ENCODE measurements at places on chromosomes 11 and 22. TPM values are rescaled to one million over a fixed set of nuclear protein-coding genes. Genes with fewer than 3 reads are reported as not detected.

DNA sequence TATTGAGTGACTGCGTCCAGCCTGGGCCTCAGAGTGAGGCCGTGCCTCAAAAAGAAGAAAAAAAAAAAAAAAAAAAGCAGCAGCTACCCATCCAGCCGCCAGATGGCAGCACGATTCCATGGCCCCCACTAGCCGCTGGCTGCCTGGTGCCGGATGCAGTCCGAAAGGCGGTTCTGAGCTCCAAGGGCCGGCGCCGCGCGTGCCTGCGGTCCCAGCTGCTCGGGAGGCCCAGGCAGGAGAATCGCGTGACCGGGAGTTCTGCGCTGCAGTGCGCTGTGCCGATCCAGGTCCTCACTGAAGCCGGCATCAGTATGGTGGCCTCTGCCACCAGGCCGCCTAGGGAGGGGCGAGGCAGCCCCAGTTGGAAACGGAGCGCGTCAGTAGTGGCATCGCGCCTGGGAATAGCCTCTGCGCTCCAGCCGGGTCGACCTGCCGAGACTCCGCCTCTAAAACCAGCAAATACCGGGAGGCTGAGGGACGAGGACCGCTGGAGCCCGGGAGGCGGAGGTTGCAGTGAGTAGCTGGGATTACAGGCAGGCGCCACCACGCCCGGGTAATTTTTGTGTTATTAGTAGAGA is 19.3 kb downstream of the SCARF2 start:
- H3K27ac ChIP-seq: no peak overlapping the region
- H3K27me3 ChIP-seq: peaks cover 1% of the 10 kb centered on the region
- H3K36me3 ChIP-seq: no peaks in the 10 kb centered on the region
- no peak for DNase-seq
- H3K4me1 ChIP-seq: no peaks in the 10 kb centered on the region

OR52H1 gene
- total RNA-seq: 1.6 TPM

- no peak for DNase-seq
- H3K4me1 ChIP-seq: peaks cover 12% of the 10 kb centered on the region
- no peak overlapping the region for H3K27ac ChIP-seq
- H3K4me3 ChIP-seq: no peak overlapping the region
- no peaks in the 10 kb centered on the region for H3K27me3 ChIP-seq
Measured at GRCh38 chr11:4464216-4465159, 15.4 kb downstream of the OR52K2 start.

GRCh38 chr11:21446939-21447590 is 745.8 kb upstream of the ANO5 start:
- H3K27ac ChIP-seq: no peak overlapping the region
- DNase-seq: no peak
- H3K4me3 ChIP-seq: no peak overlapping the region
- no peaks in the 10 kb centered on the region for H3K4me1 ChIP-seq
- no peaks in the 10 kb centered on the region for H3K27me3 ChIP-seq

DNA sequence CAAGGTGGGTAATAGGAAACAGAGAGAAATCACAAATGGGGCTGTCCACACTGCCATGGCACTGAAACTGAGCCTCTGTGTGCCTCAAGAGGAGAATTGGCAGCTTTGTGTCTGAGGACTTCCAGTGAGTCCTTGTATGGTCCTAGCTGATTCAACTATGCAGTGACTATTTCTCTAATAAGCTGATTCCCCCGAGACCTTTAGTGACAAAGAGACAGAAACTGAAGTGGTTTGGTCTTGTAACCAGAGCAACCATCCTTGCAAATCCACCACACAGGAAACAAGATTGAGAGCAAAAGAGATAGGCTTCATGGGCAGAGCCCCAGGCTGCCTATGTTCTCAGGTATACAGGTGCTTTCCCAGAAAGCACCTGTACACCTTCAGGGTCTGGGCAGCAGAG is 1038.5 kb downstream of the NTM start:
- H3K27ac ChIP-seq: no peak overlapping the region
- no peak overlapping the region for H3K4me3 ChIP-seq
- no peaks in the 10 kb centered on the region for H3K36me3 ChIP-seq
- H3K4me1 ChIP-seq: no peaks in the 10 kb centered on the region
- no peak for DNase-seq

DNA sequence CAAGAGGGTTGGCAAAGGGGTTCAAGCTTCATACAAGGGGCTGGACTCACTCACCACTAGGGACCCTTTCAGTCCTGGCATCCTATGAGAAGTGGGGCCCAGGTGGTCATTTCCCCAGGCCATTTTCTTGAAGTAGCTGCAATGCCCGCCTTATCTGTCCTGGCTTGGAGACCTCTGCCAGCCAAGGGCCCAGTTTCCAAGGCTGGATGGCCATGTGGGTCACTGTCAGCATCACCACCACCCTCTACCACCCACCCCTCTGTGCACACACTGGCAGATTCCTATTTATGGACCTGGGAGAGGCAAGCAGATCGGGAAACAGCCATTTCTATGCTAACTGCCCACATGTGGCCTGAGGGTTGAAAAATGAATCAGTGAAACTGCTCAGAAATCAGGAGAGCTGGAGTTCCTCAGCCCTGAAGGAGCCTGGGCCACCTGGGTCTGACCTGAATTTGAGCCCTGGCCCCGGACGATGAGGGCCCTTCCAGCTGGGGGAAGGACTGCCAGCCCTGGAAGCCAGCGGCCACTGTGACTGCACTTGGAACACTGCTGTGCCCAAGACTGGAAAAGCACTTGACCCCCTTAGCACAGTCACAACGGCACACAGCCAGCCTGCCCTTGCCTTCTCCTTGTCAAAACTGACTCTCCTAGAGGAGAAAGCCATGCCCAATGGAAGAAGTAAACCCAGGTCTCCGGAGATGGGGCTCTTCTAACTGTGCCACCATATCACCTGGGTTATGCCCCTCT is 442.2 kb downstream of the BUD13 start:
- H3K4me1 ChIP-seq: no peaks in the 10 kb centered on the region
- DNase-seq: no peak
- no peaks in the 10 kb centered on the region for H3K36me3 ChIP-seq
- H3K27ac ChIP-seq: no peak overlapping the region
- H3K4me3 ChIP-seq: no peak overlapping the region
- H3K27me3 ChIP-seq: peaks cover 60% of the 10 kb centered on the region

CCDC89 gene
- 1.3 TPM for total RNA-seq

DNA sequence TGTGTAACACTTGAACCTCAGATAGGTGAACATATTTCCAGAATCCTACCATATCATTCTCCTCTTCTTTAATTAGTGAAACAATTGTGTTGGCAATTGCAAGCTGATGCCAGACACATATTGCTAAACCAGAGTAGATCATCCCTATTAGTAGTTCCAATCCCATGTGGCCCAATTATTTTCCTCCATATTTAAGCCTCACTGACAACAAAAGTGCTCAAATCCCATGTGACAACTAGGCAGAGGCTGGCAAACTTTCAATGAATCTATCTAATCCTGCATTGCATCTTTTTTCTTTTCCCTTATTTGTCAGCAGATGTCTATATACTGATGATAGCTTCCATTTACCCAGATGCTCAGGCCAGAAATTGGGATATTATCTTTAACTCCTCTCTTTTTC is 90.4 kb downstream of the GRIA4 start:
- DNase-seq: no peak
- no peak overlapping the region for H3K27ac ChIP-seq
- no peak overlapping the region for H3K4me3 ChIP-seq
- H3K27me3 ChIP-seq: no peaks in the 10 kb centered on the region
- peaks cover 9% of the 10 kb centered on the region for H3K36me3 ChIP-seq

DNAJB7 gene
- not detected for total RNA-seq

DNA sequence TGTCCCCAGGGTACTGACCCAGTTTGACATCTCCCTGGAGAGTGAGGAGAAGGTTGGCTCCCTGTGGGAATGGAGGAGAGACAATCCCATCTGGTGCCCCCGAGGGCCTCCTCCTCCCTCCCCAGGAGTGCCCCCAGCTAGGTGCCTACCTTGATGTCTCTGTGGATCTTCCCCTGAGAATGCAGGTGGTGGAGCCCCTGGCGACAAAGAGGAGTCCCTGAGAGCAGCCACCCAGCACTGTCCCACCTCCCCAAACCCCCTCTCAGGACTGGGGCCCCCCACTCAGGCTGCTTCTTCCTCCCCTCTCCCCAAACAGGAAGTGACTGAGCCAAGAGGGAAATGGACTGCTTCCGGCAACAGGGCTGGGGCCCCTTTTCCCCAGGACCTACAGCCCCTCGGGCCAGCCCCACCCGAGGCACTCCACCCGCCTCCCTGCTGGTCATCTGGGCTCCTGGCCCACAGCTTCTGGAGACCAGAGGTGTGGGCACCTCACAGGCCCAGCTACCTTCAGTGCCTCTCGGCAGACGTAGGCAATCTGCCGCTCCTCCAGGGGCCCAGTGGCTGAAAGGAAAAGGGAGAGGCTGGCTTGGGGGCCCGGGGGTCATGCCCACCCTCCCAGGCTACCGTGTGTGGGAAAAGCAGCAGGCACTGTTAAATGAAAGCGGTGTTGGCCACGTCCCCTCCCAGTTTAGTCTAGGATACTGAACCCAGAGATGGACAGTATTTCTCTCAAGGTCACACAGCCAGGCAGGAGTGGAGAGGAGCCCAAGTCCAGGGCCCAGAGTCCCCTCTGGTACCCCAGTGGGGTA is 1.2 kb downstream of the MAP4K2 start:
- H3K27ac ChIP-seq: peak overlapping the region; percentile 53
- H3K27me3 ChIP-seq: no peaks in the 10 kb centered on the region
- peak overlapping the region; percentile 65 for H3K4me3 ChIP-seq

OR6T1 gene
- total RNA-seq: not detected

GRCh38 chr11:2860636-2861035 is 24.9 kb downstream of the CDKN1C start:
- no peak overlapping the region for H3K4me3 ChIP-seq
- H3K27ac ChIP-seq: no peak overlapping the region
- H3K36me3 ChIP-seq: no peaks in the 10 kb centered on the region

SLC22A9 gene
- not detected for total RNA-seq

- H3K27me3 ChIP-seq: no peaks in the 10 kb centered on the region
- H3K4me3 ChIP-seq: peak overlapping the region; percentile 92
- no peak for DNase-seq
- H3K4me1 ChIP-seq: peaks cover 12% of the 10 kb centered on the region
Measured at GRCh38 chr11:62645671-62645945, 805 bp downstream of the GANAB start.

MRGPRX4 gene
- total RNA-seq: not detected
